ENCODE measurements at places on chromosomes 4 and X.

DNA sequence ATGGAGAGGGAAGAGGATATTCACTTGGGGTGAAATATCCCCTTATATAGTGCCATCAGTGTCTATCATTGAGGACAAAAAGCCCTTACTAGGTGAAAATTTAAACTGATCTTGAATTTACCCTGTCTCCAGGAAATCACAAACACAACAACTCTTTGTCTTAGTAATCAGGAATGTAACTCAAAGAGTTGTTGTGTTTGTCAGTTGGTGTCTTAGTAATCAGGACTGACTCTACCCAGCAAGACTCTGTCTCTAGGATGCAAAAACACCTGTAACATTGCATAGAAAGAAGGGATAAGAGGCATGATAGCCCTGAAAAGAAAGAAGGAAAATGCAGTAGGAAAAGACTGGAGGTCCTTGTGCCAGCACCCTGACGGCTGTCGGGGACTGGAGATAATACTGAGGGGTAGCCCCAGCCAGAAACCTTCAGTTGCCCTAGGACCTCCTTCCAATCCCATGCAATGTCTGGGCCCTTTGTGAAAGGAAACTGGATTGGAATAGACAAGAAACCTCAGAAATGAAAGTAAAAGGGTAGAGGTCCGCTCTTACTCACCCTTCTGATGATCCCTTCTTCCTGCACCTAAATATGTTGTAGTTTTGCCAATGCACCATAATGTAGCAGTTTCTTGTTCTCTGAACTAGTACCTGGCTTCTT lies 45.3 kb downstream of the HMGB2 start:
- DNase-seq: no peak

- DNase-seq: peak; percentile 16
Measured at GRCh38 chrX:134542485-134542884, 82.5 kb downstream of the HPRT1 start.

GRCh38 chrX:140983730-140984129 lies 18.7 kb upstream of the SPANXB1 start:
- DNase-seq: no peak

DNA sequence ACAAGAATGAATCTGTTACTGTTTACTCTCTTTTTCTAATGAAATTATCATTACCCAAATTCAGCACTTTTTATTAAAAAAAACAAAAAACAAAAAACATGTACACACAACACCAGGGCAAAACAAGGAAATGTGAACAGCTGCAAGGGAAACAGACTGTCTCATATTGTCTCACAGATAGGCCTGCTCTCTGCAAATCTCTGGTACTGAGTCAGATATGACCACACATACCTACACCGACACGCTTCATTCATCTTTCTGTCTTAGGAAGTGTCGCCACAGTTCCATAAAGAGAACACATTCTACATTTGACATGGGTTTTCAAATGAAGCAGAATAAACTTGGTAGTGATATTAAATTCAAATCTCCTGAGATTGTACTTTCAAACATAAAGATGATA lies 92.2 kb upstream of the GPR34 start:
- no peak for DNase-seq

- DNase-seq: no peak
Measured at GRCh38 chrX:39459952-39460351, 637.8 kb downstream of the BCOR start.

DNA sequence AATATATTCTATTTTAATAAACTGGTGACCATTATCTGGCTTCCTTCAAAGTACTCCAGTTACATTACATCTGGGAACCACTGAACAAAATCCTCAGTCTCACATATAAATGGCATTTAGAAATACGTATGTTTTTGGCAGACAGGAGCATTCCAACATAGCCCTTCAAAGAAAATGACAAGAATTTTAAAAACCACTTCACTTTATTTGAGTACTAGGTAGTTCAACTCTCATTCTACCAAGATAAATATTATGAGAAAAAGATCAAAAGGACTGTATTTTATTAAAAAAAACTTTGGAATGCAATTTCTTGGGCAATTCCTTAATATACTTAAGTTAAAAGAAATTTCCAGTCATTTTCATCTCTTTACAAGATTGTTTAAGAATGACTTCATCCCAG lies 17.6 kb downstream of the TNIP3 start:
- no peak for DNase-seq

GRCh38 chrX:49995107-49995731 lies 72.8 kb downstream of the CLCN5 start:
- no peak for DNase-seq

DNA sequence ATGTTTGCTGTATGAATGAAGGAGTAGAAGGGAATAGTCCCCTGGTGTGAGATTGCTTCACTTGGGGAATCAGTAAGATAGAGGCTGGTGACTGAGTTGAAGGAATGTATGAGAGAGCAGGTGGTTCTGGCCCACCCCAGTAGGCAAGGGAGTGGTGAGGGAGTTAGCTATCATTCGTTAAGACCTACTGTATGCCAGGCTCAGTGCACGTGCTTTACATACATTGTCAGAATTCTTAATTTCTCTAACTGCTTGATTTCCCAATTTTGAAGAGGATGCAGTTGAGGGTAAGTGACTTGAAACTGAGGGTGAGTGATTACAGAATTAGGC lies 700 bp downstream of the VMA21 start:
- peak; percentile 16 for DNase-seq

DNA sequence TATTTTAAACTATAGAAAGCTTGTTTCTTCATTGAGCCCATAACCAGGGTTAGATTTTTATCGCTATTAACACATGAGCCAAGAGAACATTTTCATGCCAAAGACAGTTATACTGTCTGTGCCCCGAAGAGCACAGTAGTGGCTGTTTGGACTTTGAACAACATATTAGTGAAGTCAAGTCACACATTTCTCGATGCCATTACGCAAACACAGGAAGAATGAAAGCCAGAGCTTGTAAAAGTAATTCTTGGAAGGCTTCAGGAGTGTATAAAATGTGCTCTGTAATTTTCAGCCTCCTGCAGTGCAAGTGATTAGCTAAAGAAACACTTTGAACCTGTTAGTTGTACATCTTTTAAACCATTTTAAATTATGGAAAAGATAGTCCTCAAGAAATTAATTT lies 590.7 kb upstream of the PITX2 start:
- no peak for DNase-seq

DNA sequence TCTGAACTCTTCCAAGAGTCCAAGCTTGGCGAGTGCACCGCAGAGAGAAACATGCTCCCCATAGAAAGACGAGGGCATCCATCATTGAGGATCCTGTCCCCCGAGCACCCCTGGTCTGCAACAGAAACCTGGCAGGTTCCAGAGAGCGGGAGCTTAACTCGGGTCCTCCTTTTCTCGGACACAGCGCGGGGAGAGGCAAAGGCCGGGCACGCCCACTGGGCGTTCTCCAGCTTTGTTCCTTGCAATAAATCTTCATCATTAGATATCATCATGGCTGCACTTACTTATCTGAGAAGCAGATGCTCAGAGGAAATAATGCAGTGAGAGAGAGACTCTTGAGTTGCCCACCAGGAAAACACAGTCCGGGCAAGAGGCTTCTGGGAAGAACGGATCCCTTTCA lies 90.1 kb upstream of the PSAPL1 start:
- DNase-seq: no peak

All from T-helper 1 cell (primary cell).